ENCODE measurements at places on chromosomes 2 and 18.

DNA sequence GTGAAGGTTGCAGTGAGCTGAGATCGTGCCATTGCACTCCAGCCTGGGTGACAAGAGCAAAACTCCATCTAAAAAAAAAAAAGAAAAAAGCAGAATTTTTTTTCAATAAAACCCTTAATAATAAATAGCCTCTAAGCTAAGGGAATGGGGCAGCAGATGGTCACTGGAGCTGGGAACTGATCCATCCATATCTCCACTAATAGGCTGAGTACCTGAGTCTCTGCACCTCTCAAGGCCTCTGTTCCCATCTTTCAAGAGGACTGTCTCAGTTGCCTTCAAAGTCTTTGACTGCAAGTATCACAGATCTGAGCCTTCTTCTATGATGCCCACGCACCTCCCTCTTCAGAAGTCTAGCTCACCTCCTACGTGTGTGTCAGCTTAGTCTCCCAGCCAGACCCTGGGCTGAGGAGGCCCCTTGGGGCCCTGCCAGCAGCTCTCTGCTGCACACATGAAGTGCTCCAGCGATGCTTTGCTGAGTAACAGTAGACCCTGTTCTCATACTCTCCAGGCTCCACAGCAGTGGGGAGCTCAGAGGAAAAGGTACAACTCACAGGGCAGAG, 32.9 kb downstream of the ST8SIA5 start:
- H3K4me3 ChIP-seq, result no peak overlapping the region
- H3K36me3 ChIP-seq, result no peaks in the 10 kb centered on the region
- no peaks in the 10 kb centered on the region for H3K27me3 ChIP-seq
- no peak overlapping the region for H3K27ac ChIP-seq
- DNase-seq, result no peak

DNA sequence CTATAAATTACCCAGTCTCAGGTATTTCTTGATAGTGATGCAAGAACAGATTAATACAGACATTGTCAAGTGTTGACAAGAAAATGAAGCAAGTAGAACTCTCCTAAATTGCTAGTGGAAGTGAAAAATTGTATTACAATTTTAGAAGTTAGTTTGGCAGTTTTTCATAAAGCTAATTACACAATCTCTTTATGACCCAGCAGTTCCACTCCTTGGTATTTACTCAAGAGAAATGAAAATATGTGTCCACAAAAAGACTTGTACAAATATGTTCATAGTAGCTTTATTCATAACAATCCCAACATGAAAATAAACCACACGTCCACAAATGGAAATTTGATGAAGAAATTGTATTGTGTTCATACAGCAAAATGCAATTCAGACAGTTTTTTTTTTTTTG, 49.4 kb downstream of the PDE1A start:
- H3K27me3 ChIP-seq, result no peaks in the 10 kb centered on the region
- no peaks in the 10 kb centered on the region for H3K4me1 ChIP-seq
- H3K4me3 ChIP-seq, result no peak overlapping the region

GRCh38 chr18:34809451-34810072, 99.5 kb downstream of the DTNA start:
- H3K36me3 ChIP-seq, result no peaks in the 10 kb centered on the region
- H3K4me1 ChIP-seq, result no peaks in the 10 kb centered on the region
- H3K27me3 ChIP-seq, result no peaks in the 10 kb centered on the region

GRCh38 chr2:29520001-29520400, 401.4 kb downstream of the ALK start:
- H3K4me3 ChIP-seq, result no peak overlapping the region
- H3K27ac ChIP-seq, result no peak overlapping the region
- no peaks in the 10 kb centered on the region for H3K36me3 ChIP-seq
- no peaks in the 10 kb centered on the region for H3K27me3 ChIP-seq

Measured in ovary (tissue), 10 donors.